Stimulated activated CD8-positive, alpha-beta memory T cell treated with anti-CD3 and anti-CD28 coated beads, Interleukin-2, amount 100 ng/mL, for 1 hour (primary cell): ENCODE measurements at places on chromosomes 11 and 22.

DNA sequence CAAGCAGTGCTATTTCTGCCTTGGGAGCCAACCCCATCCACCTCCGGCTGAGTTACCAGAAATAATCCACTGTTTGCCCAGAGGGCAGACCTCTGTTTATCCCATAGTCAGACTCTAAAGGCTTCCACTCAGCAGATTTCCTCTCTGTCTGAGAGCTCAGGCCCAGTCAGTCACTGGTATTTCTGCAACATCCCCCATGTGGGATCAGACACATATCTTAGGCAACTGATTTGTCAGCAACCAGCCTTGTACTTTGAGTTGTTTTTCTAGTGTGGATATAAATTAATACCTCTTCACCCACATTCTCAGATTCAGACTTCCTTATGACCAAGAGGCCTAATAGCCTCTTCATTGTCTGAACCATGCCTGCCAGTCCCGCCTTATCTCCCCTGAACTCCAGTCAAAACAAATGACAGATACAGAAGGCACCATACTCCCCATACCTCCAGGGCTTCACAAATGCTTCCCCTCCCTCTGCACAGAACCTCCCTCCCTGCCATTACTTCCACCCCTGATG, 193.6 kb downstream of the FAM76B start:
- DNase-seq = no peak

GRCh38 chr22:30196880-30197336, 49.7 kb downstream of the LIF start:
- DNase-seq = no peak

DNA sequence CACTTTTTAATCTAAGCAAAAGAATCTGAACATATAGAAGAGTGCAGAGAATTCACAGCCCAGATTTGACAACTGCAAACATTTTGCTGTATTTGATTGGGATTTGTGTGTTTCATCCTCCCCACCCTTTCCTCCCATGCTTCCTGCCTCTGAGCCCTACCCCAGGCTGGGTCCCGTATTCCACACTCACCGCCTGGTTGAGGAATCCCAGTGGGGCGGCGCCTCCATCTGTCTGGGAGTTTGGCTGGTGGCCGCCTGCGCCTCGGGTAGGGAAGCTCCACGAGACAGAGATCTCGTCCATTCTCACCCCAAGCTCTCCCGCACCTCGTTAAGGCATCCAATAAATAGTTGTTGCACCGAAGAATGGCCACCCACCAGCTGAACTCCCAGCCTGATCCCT, 105.9 kb upstream of the SLC22A12 start:
- no peak for DNase-seq

GRCh38 chr22:17841836-17842235, 67.6 kb upstream of the BID start:
- DNase-seq = no peak

DNA sequence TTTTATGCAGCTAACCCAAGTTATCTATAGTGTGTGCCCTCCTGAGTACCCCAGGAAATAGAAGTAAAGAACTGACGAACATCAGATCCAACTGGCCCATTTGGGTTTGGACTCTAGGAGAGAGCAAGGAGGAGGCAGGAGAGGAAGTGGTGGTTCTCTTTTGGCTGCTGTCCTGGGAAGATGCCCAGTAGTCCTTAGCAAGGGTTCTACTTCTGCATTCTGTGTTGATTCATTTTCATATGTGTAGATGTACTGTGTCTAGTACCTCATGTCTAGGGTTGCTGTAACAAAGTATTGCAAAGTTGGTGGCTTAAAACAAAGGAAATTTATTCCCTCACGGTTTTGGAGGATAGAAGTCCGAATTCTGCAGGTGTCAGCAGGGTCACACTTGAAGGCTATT, 6.6 kb upstream of the MMP27 start:
- no peak for DNase-seq
